Stimulated activated CD8-positive, alpha-beta memory T cell treated with anti-CD3 and anti-CD28 coated beads, Interleukin-7, amount 100 ng/mL, for 1 hour (primary cell): ENCODE measurements at places on chromosomes 2 and 18.

- DNase-seq, result no peak
These were observed 373.6 kb upstream of the ST6GAL2 start for GRCh38 chr2:107259408-107260195.

GRCh38 chr2:37460896-37461229, 116.4 kb downstream of the QPCT start:
- no peak for DNase-seq

- DNase-seq, result no peak
These were observed 738.4 kb upstream of the ID2 start for GRCh38 chr2:7943446-7943845.

GRCh38 chr2:25105336-25106085, 62.9 kb downstream of the POMC start:
- DNase-seq, result no peak

GRCh38 chr2:53183581-53183980, 584.0 kb upstream of the CHAC2 start:
- DNase-seq, result no peak

DNA sequence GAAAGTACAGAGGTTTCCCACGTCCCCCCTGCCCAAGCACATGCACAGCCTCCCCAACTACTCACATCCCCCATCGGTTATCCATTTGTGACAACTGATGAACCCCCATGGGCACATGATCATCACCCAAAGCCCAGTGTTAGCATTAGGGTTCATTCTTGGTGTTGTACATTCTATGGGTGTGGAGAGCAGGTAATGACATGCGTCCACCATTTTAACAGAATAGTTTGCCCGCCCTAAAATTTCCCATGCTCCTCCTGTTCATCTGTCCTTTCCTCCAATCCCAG, 74.3 kb downstream of the LONRF2 start:
- no peak for DNase-seq

DNA sequence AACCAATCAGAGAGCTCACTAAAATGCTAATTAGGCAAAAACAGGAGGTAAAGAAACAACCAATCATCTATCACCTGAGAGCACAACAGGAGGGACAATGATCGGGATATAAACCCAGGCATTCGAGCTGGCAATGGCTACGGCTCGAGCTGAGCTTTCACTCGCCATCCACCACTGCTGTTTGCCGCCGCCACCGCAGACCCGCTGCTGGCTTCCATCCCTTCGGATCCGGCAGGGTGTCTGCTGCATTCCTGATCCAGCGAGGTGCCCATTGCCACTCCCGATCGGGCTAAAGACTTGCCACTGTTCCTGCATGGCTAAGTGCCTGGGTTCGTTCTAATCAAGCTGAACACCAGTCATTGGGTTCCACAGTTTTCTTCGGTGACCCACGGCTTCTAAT, 236.7 kb upstream of the DLGAP1 start:
- no peak for DNase-seq

DNA sequence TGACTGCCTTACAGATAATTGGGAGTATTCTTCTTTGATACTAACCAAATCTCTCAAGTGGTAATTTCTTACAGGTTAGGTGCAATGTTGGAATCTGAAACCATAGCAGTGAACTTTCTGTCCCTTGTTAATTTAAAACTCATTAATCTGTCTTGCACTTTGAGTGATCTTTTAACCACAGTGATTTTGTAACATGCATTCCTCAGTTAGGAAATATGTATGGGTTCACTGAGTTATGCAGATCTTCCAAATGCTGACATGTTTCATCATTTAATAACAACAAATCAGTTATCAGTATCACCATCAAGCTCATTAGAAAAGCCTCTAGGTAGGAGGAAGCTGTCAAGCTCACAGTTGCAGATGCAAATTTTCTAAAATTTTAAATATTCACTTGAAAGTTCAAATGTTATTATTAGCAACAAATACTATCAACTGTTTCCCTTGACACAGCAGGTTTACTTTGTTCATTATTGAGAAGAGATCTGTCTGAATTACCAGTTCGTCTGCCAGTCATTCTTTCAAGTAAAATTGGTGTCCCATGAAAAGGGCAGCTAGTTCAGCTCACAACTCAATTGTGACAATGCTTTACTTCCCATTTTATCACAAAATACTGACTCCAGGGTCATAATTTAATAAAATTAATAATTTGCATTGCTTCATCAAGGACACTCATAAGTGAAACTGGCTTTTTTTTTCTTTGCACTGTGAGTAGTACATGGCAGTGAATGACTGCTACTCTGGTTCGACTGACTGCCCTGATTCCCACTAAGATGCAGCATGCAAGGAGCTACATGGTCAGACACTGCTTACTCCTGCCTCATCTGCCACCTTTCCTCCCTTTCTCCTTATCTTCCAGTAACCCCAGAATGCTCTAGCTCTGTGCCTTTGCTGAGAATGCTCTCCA, 31.6 kb downstream of the SUCLG1 start:
- no peak for DNase-seq
